Activated T-cell treated with anti-CD3 and anti-CD28 coated beads, Interleukin-2, amount 50 U/mL, for 1 hour (primary cell): ENCODE measurements at places on chromosomes 2 and 18.

GRCh38 chr2:49832555-49832954, 678.2 kb upstream of the FSHR start:
- no peak for DNase-seq

DNA sequence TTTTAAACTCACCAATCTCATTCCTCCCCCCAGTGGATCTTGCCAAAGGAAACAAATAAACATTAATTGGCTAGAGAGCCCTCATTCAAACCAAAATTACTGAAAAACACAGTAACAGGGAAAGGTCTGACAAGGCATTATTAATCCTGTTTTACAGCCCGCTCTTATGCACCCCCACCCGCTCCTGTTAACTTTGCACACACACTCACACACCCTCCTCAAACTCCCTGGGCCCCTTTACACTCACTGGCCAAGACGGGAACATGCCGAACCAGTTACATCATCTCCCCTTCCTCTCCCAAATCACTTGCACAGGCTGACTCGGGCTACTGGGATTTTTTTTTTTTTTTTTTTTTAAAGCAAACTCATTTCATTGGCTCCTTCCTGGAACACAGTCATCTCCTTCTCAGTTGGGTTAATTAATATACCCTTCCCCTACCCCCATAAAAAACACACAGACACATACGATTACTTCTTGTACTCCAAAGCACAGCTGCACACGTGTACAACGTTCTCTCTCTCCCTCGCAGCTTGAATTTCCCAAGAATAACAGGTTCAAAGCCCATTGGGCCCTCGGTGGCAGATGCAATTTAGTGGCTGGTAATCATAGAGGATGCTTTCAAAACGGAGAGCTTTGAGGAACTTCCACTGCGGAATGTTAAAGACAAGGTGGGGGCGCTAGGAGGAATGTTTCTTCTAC, 31.8 kb downstream of the KLF7 start:
- DNase-seq: no peak

DNA sequence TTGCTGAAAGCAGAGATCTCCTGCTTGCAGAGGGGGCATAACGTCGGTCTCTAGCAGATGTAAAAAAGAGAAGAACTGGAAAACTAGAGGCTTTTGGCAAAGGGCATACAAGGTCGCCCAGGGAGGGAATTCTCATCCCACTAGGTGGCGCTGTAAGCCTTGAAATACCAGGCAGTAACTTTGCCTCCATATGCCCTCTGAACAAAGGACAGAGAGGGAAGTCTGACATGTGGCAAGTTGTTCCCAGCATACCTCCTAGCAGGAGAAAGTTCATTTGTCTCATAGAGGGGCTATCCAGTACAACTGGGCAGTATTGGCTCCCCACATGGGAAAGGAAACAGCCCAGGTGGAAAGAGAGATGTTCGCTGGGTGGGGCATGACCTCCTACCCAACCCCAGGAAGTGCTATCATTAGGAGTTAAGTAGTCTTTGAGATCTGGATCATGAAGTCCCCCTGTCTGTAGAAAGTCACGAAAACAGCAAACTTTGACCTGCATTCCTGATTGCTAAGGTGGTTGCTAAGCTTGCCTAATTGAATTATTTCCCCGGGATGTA, 39.9 kb downstream of the STK17B start:
- peak; percentile 64 for DNase-seq

GRCh38 chr18:46199515-46200147, 95.4 kb downstream of the HAUS1 start:
- no peak for DNase-seq

- DNase-seq: no peak
Measured at GRCh38 chr2:9971105-9971818, 19.8 kb downstream of the GRHL1 start.

- no peak for DNase-seq
Measured at GRCh38 chr2:207926133-207926988, 99.0 kb downstream of the PLEKHM3 start.

- no peak for DNase-seq
Measured at GRCh38 chr2:30701782-30702181, 105.5 kb downstream of the CAPN13 start.

GRCh38 chr2:235390108-235390815, 103.6 kb upstream of the AGAP1 start:
- DNase-seq: peak; percentile 20

DNA sequence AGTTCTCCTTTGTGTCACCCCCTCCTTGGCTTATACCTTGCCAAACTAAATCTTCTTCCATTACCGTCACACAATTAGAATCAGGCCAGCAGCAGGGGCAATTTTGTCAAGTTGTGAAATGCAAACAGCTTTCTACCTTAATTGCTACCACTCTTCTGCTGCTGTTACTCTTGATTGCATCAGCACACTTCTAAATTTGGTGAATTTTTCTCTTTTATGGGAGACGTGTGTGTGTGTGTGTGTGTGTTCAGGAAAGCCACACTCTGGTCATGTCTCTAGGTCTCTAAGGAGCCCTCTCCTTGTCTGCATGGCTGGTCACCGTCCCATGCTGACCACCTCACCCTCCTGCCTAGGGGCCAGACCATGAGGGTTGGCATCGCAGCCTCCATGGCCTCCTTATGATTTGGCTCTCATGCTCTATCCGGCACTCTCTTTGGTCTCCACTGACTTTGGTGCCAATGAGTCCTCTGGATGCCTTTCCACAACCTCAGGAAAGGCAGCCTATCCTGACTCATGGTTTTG, 87.7 kb downstream of the GATA6 start:
- DNase-seq: no peak

GRCh38 chr2:31256611-31257382, 22.8 kb downstream of the EHD3 start:
- no peak for DNase-seq

DNA sequence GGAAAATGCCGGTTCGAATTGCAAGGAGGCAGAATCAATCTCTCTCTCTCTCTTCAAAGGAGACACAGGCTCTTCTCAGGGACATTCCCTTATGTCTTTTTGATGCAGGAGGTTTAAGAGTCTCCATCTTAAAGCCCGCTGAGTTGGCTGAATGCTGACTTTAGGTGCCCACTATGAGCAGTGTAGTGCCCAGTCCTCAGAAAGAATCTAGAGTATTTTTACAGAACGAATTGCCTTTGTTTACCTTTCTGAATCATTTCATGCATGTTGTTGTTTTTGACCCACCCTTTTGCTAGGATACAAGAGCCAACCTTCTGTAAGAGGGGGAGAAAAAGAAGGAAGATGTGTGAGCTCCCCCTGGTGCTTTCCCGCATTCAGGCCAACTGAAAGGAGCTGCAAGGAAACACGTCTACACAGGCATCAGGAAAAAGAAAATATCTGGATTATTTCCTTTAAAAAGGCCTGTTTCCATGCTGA, 193.5 kb upstream of the TCF4 start:
- no peak for DNase-seq

DNA sequence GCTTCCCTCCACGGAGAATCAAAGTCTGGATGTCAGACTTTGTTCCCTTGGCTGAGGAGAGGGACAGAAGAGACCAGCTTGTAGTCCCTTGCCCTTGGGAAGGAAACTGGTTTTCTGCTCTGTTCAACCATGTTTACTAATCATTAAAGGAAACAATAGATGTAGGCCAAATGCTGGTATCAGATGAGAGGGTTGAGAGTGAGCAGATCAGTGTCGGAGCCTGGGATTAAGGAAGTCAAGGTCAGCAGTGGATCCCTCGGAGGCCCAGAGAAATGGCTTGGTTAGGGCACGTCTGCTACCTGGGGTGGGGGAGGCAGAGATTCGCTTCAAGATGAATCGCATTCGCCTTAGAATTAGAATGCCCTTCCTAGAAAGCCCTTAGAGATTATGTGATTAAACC, 109.1 kb downstream of the MYCN start:
- DNase-seq: no peak

DNA sequence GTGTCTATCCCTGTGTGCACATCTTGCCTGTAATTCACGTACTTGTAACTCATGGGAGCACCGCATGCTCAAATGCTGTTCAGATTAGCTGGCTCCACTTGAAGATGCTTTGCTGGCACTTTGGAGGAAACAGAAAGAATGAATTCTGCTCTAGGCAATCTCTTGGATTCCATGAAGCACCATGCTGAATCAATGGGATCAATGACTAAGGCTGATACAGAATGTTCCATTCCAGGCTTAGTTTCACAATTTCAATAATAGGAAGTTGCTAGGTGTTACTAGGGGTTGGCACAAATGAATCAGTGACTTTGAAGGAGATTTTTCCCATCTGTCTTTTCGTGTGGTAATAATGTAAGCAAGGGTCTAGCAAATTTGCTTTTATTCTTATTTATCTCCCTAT, 328.8 kb downstream of the OSR1 start:
- no peak for DNase-seq

- no peak for DNase-seq
Measured at GRCh38 chr2:67833632-67834031, 229.2 kb downstream of the C1D start.

- DNase-seq: no peak
Measured at GRCh38 chr2:4404363-4404762, 701.0 kb downstream of the DCDC2C start.

DNA sequence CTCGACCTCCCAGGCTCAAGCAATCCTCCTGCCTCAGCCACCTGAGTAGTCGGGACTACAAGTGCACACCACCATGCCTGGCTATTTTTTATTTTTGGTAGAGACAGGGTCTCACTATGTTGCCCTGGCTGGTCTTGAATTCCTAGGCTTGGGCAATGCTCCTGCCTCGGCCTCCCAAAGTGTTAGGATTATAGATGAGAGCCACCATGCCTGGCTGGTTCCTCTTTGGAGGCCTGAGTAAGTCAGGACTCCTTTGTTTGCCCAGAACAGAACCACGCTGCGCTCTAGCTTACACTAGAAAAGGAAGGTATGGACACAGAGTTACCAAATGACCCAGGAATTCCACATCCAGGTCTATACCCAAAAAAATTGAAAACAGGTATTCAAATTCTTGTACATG, 135.9 kb upstream of the SLC1A4 start:
- no peak for DNase-seq

GRCh38 chr2:172086241-172087206, 1.2 kb downstream of the DLX1 start:
- peak; percentile 64 for DNase-seq
